Sciatic nerve (tissue), 2 donors: ENCODE measurements at places on chromosomes 13 and 19.

GRCh38 chr13:19181621-19182485, at the start of gene TUBA3C:
Gene TUBA3C (minus strand): TSS chr13:19181824. CDS start chr13:19181747, 77 bp downstream.
- peak; percentile 42 for DNase-seq

GRCh38 chr13:78323848-78324247, 279.5 kb downstream of the POU4F1 start:
- no peak for DNase-seq

DNA sequence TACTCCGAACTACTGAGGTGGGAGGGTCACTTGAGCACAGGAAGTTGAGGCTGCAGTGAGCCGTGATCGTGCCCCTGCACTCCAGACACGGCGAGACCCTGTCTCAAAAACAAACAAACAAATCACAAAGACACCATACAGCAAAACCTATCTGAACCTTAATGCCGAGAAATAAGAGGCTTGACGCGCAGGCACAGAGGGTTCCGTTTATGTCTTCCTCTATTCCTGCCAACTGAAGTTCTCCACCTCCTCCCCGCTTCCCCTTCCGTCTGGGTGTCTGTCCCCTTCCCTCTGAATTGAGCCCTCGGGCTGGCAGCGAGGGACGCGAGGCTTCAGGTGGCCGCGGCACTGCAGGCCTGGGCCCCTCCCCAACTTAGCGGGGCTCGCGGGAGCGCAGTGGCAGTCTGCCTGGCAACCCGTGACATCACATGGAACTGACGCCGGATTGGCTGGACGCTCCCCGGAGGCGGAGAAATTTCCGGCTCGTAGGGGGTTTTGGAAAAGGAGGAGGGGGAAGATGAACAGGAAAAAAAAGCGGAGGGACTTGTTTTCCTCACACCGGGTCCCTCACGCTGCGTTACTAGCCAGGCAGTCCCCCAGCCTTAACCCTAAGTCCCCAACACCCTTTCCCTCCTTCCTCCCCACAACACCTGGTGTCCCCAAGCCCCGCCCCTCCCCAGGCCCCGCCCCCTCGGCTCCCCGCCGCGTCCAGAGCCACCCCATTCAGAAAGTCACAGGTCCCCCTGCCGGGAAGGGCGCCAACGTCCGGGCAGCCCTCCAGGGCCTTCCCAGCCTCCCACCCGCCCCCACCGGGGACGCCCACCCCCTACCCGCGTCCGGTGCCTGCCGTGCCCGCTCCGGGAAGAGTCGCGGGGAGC, 1.1 kb upstream of the MYBPC2 start:
- DNase-seq, result peak; percentile 91

DNA sequence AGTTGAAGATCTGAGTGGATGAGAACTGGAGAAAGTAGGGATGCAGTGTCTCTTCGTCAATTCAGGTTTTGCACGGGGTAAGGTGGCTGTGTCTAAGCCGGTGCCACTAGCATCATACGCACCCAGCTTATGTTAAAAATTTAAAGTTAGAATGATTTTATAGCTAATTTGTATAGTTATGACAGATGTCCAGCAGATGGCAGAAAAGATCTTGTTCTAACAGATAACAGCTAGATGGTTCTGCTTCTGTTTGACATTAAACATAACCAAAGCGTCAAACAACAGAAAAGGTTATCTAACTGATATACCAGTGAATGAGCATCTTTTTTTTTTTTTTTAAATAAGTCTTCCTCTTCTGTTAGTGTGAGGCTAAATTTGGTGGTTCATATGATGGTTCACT, 18.8 kb upstream of the EDDM13 start:
- no peak for DNase-seq

GRCh38 chr13:66347486-66348117, 882.5 kb downstream of the PCDH9 start:
- DNase-seq, result no peak

DNA sequence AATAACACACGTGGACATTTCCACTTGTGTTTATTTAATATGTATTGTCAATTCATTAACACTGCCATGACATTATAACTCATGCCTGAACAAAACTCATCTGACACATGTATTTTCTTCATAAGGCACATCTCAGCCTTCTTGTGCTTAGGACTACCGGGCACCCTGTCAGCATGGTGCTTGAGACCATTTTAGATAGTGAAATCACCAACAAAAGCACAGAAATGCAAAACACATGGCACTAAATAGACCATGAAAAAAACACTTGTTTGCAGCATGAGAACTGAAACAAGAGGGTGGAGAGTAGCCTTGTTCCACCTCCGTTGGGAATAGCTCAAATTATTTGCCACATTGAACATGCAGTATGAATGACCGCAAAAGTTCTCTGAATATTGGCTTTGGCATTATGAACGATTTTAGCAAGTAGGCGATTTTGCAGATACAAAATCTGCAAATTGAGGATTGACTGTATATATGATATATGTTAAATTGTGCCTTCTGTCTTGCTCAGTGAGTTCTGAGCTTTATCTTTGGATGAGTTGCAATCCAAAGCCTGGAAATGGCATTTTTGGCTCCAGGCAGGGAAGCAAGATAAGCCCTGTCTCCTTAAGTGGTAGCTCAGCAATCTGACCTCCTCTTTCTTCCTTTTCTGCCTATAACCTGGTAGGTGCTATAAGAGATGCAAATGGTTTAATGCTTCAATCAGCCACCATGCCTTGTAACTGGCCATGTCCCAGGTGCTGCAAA, 328.2 kb downstream of the HS6ST3 start:
- no peak for DNase-seq

- DNase-seq, result no peak
Measured at GRCh38 chr19:44685877-44686276, 13.1 kb upstream of the CEACAM16 start.

DNA sequence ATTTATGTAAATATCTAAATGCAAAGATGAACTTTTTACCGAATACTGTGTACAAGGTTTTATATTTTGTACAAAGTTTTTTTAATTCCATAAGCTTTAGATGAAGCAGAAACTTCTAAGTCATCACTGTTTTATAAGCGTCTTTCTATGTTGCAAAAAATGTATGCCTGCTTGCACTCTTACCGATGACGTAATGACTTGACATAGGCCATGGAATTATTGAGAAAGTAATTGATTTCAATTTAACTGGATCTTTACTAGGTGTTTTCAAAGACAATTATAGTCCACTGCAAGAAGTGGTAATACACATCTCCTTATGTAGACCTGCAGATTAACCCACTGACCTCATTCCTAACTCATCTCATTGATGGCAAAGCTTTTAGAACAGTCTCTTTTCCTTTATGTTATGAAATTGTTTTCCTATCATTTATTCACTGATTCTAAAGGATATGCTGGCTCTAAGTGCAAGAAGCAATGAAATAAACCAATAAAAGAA, 10.4 kb downstream of the DACH1 start:
- DNase-seq, result no peak

DNA sequence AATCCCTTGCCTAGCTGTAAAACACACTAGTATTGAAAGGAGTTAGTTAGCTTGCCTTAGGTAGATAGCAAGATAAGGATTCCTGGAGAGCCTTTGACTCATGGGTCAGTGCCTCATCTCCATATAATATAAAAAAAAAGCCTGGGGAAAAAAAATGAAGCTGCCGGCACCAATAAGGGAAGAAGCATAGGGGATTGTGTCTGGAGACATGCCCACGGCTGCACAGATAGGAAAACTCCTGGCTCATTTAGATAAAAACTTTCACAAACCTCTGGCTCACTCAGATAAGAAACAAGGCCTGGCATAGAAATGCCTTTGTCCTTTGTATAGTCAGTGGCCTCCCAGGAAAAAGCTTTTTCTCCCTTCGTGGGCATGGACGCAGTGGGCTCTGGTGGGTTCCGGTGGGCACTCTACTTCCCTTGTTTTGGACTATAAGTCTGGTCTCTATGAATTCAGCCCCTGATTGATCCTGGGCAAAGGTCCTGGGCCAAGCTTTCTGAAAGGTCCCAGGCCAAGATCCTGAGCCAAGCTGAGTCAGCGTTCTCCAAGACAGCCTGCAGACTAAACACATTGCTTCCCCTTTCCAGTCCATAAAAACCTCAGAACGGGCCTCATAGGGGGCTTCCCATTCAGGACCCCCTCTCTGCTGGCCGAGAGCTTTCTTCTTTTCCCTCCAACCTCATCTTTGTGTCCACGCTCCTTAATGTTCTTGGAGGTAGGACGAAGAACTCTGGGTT, 4.9 kb upstream of the OR7A17 start:
- DNase-seq, result peak; percentile 60

DNA sequence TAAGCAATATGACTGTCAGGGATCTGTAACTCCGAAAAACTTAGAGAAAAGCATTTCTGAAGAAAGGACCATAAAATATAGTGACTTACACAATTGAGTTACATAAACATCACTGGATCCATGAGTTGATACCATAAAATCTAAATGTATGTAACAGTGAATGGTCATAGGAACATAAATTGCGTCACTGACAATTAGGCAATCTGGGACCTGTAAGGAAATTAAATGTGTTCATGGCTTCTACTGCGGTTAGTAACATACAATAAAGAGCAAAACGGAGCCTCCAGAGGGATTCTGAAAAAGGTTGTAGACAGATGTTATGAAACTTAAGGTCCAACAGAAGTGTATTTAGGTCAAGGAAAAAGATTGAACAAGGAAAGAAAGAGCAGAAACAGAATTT, 27.1 kb downstream of the POU4F1 start:
- no peak for DNase-seq

DNA sequence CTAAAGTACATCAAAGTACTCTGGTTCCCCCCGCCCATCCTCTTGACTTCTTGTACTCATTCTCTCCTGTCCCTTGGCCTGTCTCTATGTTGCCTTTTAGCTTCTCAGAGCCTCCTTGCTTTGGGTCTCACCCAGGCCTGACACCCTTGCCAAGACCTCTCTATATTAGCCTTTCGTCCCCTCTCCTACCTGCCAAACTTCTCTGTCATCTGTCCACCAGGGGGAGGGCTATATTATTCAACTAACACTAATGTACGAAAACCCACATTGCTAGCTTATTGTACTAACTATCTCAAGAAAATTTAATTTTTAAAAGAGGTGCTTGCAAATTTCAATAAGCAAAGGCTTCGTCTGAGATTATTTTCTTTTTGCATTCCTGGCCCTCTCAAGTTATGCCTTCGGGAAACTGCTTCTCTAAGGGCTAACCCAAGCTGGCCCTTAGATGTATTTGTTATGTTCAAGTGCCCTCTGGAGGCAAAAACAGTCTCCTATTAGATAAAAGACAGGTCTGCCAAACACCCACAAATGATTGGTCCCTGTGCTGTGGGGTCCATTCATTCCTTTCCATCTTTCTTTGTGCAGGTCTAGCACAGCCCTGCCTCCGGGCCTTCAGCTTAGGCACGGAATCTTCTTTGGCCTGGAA, 6.3 kb upstream of the MRPS31 start:
- no peak for DNase-seq
